A549 (cell line): ENCODE measurements at places on chromosomes 4 and X.
A peak's percentile ranks its signal among the peaks of the same experiment; 100 is the strongest.

GRCh38 chr4:100014616-100015015 lies 64.5 kb upstream of the H2AZ1 start:
- DNase-seq: no peak

- peak; percentile 87 for DNase-seq
These were observed 964 bp upstream of the HMGB2 start for GRCh38 chr4:173334891-173335752.

DNA sequence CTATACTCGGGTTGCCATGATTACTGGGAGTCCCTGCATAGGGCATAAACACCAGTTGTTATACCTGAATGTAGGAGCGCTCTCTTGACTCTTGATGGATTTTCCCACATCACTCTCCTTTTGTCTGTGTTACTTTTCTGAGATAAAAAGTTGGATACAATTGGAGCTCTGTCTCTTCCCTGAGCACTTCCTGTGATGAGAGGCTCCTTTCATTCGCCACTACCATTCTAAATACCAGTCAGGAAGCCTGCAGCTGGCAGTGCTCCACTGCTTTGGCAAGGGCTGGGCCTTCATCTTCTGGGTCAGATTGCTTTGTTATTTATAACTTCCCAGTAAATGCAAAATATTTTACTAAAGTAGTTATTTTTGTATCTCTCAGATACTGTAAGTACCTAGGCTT lies 13.9 kb downstream of the TCEANC start:
- DNase-seq: no peak

- DNase-seq: no peak
These were observed 273.5 kb upstream of the HS3ST1 start for GRCh38 chr4:11701966-11702725.

GRCh38 chrX:17605676-17606075 lies 131.6 kb upstream of the SCML1 start:
- no peak for DNase-seq

DNA sequence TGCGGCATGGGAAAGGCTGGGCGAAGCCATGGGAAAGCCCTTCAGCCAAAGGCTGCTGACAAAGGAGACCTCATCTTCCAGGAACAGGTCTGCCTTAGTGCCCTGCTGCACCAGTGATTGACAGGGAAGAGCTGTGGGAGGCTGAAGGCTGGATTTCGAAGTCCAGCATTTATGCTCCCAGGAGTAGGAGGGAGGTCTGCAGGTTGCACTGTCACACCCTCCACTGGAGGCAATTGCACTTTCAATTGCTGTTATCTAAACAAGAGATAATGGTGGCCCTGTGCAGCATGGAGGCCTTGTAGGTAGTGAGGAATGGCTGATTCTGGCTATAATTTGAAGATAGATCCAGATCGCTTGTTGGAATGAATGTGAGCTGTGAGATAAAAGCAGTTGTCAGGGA lies 43.7 kb downstream of the FAM114A1 start:
- DNase-seq: no peak

GRCh38 chr4:141657550-141658250 lies 21.3 kb downstream of the IL15 start:
- DNase-seq: no peak

- DNase-seq: no peak
These were observed 93.6 kb downstream of the RBM47 start for GRCh38 chr4:40536032-40536431.

DNA sequence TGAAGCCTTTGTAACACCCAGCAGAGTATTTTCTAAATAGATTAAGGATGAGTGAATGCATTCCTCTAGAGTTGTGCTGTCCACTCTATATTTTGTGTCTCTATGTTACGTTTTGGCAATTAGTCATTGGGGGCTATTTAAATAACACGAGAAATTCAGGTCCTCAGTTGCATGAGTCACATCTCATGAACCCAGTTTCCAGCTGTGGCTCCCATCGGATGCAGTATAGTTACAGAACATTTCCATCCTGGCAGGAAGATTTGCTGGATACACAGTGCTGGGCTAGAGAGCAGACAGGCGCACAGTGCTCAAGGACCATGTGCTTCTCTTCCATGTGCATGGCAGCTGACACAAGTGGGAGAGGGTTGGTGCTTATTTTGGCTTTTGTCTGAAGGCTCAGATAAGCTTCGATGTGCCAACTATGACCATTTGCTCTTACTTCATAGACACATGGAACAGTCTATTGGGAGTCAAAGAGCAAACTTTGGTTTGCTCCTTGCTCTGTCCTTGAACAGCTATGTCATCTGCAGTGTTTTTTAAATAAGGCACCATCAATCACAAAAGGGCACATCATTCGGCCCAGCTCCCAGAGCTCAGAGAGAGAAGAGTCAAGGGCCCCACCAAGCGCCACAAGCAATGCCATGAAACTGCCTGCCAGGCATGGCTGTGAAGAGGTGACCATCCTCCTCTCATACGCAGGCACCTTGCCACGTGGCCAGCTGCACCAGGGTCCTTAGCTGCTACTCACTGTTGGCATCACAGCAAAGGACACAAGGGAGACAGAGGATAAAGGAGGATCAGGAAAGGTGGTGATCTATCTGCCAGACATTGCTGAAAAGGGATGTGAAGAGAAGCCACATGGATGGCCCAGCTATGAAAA lies 8.1 kb upstream of the STS start:
- DNase-seq: no peak

DNA sequence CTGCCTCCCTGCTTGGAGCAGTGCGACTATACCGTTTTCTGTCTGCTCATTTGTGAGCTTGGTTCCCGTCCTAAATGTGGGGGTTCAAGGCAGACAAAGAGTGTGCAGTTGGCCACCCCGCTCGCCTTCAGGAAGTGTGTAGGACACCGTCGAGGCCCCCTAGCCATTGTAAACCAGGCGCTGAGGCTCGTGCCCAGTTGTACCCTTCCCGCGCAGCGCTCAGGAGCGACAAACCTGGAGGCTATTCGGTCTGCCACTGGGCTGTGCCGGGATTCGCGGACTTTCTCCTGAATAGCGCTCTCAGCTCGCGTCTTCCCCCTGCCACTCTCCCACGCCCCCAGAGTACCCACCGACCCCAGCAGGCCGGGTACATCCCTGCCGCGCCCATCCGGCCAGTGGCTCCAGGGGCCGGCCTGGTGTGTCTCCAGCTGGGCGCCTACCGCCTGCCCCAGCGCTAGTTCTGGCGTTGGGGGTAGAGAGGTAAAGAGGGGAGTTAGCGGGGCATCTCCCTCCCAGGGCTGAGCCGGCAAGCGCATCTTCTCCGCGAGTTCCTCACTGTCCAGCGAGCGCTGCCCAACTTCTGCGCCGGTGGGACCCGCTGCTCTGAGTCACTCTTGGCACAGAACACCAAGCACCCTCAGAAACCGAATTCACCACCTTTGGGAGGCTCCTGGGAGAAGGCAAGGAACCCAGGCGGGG lies 880 bp upstream of the LONRF3 start:
- DNase-seq: no peak

DNA sequence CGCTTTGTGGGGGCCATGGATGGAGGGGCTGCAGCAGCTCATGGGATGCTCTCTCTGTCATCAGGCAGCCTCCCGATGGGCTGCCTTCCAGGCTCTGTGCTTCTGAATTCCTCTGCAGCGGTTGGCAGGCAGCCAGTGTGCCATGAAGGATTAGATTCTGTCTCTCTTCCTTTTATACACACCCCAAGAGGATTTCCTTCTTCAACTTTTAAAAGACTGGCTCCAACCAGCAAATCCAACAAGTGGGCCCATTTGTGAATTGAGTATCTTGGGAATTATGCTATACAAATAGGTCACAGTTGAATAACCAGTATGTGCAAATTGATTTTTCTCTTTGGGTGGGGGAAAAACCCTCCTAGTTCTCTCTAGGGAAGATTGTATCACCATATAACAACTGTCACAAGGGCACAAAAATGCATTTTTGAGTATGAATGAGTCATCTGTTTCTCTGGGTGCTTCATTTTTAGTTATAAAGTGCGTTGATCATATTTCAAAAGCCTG lies 96.8 kb upstream of the FAT1 start:
- DNase-seq: no peak

DNA sequence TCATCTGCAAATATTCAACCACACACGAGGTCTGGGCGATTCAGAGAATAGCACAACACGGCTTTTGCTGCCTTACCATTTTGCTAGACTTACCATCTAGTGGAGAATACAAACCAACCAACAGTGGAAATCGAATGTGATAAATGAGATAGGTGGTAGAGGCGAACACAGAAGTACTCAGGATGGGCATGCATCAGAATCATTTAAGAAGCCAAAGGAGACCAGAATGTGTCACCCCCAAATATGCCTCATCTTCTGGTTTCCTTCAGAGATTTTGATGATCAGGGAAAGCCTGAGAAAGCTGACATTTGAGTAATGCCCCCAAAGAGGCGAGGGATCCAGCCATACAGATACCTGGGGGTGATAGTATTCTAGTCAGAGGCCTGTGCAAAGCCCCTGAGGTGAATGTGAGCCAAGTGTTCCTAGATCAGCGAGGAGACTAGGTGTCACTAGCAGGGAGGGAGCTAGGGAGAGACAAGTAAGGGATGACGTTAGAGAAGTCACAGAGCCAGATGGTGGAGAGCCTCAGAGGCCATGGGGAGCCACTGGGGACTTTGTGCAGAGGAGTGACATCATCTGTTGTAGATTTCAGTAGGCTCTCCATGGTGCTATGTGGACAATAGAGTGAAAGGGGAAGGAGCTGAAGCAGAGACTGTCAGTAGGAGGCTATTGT lies 1.7 kb downstream of the MTMR1 start:
- DNase-seq: no peak

DNA sequence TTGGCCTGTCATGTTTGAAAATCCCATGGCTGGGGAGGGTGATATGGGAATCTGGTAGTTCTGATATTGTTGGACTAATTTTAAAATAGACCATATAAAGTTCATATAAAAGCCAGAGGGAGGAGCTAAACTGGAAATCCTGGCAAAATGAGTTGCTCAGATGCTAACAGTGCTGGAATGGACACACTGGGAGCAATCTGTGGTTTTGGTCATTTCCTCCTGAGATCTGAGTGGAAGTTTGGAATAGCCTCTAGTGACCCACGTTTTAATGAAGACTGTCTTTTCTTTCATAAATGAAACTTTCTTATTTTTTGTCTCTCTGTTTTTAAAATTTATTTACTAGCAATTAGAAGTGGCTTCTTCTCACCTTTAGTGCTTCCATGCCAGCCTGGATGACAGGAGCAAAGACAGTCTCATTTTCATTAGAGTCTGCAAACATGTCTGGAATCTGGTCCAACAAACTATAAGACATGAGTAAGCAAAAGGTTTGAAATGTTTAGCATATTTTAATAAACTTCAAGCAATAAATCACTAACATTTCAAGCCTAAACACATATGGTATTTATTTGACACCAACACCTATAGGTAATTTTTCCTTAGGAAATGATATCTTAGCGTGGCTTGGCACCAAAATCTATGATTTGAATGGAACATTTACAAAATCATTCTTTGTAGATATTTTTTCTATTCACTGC lies 66.6 kb downstream of the METTL14 start:
- no peak for DNase-seq

GRCh38 chrX:69429339-69430015 lies 74.6 kb upstream of the NALF2 start:
- DNase-seq: no peak

- DNase-seq: no peak
These were observed 14.0 kb downstream of the PLCXD1 start for GRCh38 chrX:295136-295535.

- no peak for DNase-seq
These were observed 725.9 kb upstream of the GRID2 start for GRCh38 chr4:91577864-91578263.

DNA sequence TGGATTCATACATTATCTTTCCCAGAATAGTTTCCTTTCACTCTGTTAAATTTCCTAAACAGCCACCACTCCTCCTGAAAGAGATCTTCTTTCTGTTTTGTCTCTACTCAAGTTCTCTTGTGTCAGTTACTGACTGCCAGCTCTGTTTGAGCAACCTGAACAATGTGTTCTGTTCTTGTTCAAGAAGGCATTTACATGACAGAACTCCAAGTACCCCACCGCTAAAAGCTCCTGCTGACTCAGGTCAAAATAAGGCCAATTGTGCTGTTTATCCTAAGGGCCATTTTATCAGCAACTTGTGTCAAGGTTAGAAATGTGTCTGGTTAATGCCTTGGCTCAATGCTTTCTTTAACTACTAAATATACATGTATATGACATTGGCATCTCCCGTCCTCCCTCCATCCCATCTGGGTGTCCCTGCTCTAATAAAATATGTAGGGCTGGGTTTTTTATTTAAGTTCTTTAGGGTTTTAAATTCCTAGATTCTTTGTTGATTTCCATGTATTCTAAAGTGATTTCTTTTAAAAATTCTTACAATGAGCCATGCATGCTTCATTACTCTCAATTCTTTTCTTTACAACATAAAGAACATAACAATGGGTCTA lies 144.3 kb upstream of the PAQR3 start:
- DNase-seq: no peak

DNA sequence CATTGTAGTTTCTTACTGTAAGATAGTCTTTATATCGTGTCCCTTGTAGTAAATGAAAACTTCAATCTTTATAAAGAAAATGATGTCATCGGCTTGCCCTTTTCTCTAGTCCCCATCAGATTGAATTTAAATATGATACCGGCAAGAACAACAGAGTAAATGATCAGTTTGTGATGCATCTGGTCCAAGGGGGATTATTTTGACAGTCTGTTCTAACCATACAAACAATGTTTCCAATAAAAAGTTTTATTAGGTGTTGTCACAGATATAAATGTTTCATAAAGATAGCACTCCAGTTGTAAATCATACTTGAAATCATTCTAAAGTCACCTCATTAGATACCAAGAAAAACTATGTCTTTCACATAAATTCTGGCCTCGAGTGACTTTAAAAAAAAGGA lies 72.3 kb downstream of the SLC9A6 start:
- DNase-seq: no peak

GRCh38 chr4:130659320-130659719 lies 1563.4 kb downstream of the C4orf33 start:
- DNase-seq: no peak

DNA sequence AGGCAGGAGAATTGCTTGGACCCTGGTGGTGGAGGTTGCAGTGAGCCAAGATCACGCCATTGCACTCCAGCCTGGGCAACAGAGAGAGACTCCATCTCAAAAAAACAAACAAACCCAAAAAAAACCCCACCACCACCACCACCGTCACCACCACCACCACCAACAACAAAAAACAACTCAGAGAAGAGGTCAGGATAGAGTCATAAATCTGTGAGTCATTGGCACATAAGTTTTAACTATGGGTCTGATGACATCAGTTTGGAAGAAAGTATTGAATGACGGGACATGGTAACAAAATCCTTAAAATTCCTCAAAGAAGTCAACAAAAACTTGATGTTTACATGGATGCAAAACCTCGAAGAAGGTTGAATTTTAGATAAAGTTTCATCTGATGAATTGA lies 288.0 kb upstream of the SFRP2 start:
- DNase-seq: no peak

DNA sequence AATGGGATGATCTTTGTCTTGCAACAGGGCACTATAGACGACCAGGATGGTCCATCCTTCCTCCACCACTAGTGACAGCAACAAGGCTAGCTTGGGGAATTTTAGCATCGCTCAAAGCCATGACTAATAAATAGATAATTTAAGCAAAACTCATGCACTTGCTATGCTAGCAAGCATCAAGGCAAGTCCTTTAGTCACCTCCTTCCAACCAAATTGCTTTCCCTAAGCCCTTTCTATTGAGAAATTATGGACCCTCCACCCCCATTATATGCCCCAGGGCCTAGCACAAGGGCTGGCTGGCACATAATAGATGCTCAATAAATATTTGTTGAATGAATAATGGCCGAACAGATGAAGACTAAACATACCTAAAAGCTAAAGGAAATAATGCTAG lies 28.6 kb downstream of the SLC16A2 start:
- DNase-seq: no peak

- DNase-seq: no peak
These were observed 35.0 kb downstream of the PROM1 start for GRCh38 chr4:16048619-16049419.

- DNase-seq: no peak
These were observed 15.2 kb upstream of the ARHGAP24 start for GRCh38 chr4:85459736-85460135.
